ENCODE measurements at places on chromosomes 1 and 21.

DNA sequence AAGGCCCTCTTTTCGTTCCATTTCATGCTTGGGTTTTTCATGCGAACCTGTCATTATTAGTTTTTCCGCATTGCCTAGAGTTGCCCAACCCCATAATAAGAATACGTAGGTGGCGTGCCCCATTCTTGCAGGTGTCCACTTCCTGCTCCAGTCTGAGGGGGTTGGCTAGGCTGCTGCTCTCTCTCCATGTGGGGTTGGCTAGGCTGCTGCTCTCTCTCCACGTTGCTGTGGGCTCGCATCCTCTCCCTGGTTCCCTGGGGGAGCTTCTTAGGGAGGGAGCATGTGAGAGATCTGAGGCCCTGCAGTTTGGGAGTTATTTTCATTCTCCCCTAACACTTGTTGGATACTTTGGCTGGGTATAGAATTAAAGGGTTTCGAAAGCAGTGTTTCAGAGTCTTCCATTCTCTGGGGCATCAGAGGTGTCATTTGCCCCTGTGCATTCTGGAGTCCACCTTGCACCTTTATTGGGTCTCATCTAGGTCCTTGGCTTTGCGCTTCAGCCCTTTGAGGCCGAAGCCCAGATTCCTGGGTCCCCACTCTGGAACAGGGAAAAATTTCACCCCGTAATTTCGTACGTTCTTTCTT, 8.6 kb downstream of the C1orf35 start:
- DNase-seq, result peak; percentile 13

- no peak for DNase-seq
Observed at GRCh38 chr1:38608202-38608864, 251.2 kb downstream of the RRAGC start.

GRCh38 chr1:40162753-40163441, 1.7 kb downstream of the RLF start:
- DNase-seq, result no peak

- peak; percentile 70 for DNase-seq
Observed at GRCh38 chr21:33230545-33231324, 997 bp downstream of the IFNAR2 start.

GRCh38 chr1:154265586-154265985, 6.8 kb upstream of the HAX1 start:
- no peak for DNase-seq

DNA sequence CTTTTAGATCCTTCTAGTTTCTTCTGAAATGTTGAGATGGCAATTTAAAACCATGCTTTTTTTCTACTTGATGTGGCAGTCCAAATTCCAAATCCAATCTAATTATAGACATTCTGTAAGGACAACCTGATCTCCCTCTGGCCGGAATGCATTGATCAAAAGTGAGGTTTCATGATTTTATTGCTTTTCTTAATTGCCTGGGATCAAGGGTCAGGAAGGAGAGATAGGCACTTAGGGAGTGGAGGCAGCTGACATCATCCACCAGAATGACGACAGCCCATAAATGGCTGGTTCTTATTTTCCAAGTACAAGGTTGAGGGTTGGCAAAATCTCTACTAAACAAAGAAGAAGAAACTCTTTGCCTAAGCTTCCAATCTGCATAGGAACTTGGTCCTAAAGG, 46.4 kb upstream of the SCCPDH start:
- peak; percentile 60 for DNase-seq
